ENCODE measurements at places on chromosomes 1 and 21. TPM values are rescaled to one million over a fixed set of nuclear protein-coding genes. Genes with fewer than 3 reads are reported as not detected.

DNA sequence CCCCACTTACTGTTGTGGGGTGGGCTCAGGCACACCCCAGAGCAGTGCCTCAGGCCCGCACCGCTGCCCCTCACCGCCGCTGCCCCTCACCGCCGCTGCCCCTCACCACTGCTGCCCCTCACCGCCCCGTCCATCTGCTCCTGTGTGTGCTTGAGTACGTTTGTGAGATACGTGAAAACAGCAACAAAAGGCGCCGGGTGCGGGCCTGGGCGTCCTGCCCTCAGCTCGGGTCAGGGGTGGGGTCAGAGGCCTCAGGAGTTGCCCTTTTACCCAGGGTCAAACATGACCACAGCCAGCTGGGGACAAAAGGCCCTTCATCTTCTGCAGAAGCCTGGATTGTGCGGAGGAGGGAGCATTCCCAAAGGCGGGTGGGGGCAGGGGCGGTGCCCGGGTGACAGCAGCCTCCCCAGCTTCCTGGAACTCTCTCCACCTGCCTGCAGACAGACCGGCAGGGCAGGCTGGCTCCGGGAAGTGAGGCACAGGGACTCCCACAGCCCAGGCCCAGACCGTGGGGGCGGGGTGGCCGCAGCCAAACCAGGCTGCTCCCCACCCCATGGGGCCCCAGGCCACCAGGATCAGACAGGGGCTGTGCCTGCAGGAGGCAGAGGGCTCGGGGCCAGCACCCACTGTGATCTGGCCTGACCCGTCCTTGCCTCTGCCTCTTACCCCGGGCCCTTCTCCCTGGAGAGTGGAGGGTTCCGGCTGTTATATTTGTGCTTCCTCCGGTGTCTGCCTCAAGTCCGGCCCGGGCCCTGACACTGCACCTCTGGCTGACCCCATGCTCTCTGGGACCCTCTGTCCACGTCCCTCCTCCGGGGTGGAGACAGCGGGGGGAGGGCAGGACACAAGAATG is 2.3 kb upstream of the VWA1 start:
- H3K4me1 ChIP-seq, result peaks cover 80% of the 10 kb centered on the region
- H3K27ac ChIP-seq, result peak overlapping the region; percentile 96
- no peak overlapping the region for H3K4me3 ChIP-seq
- peaks cover 1% of the 10 kb centered on the region for H3K27me3 ChIP-seq
- peak; percentile 93 for DNase-seq

The HMGCS2 gene
- 1,050 TPM for total RNA-seq

The GADD45A gene
- total RNA-seq, result 62.8 TPM

GRCh38 chr21:37219761-37220432 is 47.2 kb downstream of the VPS26C start:
- H3K36me3 ChIP-seq, result peaks cover 16% of the 10 kb centered on the region
- peaks cover 16% of the 10 kb centered on the region for H3K4me1 ChIP-seq
- DNase-seq, result no peak
- H3K27ac ChIP-seq, result peak overlapping the region; percentile 83
- no peaks in the 10 kb centered on the region for H3K27me3 ChIP-seq

The TMPRSS2 gene
- 557 TPM for total RNA-seq

- H3K36me3 ChIP-seq, result no peaks in the 10 kb centered on the region
- H3K27ac ChIP-seq, result no peak overlapping the region
- DNase-seq, result peak; percentile 5
- peaks cover 16% of the 10 kb centered on the region for H3K4me1 ChIP-seq
- H3K4me3 ChIP-seq, result no peak overlapping the region
- no peaks in the 10 kb centered on the region for H3K27me3 ChIP-seq
Observed at GRCh38 chr1:153553096-153553495, 4.0 kb upstream of the S100A3 start.

The PDZK1IP1 gene
- 95.8 TPM for total RNA-seq

The S100A3 gene
- not detected for total RNA-seq

- no peaks in the 10 kb centered on the region for H3K36me3 ChIP-seq
- H3K4me3 ChIP-seq, result no peak overlapping the region
- H3K27me3 ChIP-seq, result no peaks in the 10 kb centered on the region
- no peaks in the 10 kb centered on the region for H3K4me1 ChIP-seq
- no peak for DNase-seq
- no peak overlapping the region for H3K27ac ChIP-seq
Observed at GRCh38 chr1:97573553-97573952, 347.3 kb downstream of the DPYD start.

DNA sequence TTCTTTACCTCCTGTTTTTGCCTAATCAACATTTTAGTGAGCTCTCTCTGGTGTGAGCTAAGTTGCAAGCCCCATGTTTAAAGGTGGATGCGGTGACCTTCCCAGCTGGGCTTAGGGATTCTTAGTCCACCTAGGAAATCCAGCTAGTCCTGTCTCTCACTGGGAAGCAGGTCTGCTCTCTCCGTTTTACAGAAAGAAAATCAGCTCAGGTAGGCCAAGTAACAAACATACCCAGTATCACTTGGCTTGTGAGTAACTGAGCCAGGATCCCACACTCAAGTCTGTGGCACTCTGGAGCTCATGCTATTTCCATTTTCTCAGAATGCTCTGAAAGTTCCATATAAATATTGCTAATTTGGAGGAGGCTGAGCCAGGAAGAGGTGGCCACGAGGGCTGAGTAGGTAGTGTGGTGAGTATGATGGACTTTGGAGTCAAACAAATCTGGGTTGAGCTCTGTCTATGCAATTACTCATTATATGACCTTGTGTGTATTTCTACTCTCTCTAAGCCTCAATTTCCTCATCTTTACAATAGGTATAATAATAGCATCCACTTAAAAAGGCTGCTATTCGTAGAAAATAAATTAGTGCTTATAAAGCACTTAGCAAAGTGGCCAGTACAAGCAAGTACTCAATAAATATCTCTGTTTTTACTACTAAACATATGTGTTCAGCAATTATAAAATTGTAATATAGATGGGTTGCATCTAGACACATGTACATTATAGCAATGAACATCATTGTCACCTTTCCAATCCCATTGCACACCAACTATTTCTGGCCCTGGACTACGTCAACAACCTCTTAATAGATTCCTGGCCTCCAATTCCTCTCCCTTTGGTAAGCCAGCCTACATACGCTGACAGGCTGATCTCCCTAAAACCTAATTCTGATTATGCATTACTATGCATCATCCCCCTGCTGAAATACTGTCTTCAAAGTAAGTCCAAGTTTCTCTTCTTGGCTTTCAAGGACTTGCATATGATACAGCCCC is 32.7 kb upstream of the DHCR24 start:
- H3K27ac ChIP-seq, result no peak overlapping the region
- no peaks in the 10 kb centered on the region for H3K4me1 ChIP-seq
- no peaks in the 10 kb centered on the region for H3K27me3 ChIP-seq
- no peaks in the 10 kb centered on the region for H3K36me3 ChIP-seq

- no peak overlapping the region for H3K27ac ChIP-seq
- no peak overlapping the region for H3K4me3 ChIP-seq
- H3K27me3 ChIP-seq, result peaks cover 12% of the 10 kb centered on the region
- DNase-seq, result no peak
Observed at GRCh38 chr1:33637846-33638440, 165.5 kb downstream of the ZSCAN20 start.

DNA sequence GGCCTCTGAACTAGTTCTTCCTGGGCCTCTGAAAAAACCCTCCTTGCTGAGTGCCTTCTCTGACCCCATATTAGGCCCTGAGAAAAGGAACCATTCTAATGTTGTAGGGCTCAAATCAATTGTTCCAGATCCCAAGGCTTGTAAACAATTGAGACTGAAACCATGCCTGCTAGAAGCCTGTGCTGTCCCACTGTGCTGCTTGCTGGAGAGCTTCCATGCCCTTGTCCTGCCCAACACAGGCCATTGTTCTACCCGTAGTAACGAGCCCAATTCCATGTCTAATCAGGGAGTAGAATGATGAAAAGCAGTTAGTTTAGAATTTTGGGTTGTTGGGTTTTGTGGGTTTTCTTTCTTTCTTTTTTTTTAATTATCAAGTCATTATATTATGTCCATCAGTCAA is 47.4 kb downstream of the ZNF281 start:
- H3K4me3 ChIP-seq, result no peak overlapping the region
- no peaks in the 10 kb centered on the region for H3K27me3 ChIP-seq
- H3K4me1 ChIP-seq, result no peaks in the 10 kb centered on the region
- H3K27ac ChIP-seq, result no peak overlapping the region
- no peak for DNase-seq
- no peaks in the 10 kb centered on the region for H3K36me3 ChIP-seq

DNA sequence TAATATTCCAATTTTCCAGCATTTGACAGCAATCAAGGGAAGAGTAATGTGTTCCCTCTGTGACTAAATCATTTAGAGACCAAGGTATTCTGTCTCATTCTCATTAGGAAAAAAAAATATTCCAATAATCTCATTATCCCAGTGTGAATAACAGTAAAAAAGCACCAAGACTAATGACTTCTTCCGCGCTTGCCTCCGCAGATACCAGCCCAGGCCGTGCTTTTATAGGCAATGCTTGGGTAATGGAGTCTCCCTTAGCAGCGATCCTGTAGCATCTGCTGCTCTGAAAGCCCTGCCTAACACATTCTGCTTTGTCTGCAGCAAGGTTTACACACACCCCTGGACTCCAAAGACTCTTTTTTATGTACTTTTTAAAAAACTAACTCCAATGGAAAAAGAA is 470.0 kb upstream of the CAMK1G start:
- no peaks in the 10 kb centered on the region for H3K27me3 ChIP-seq
- H3K4me1 ChIP-seq, result no peaks in the 10 kb centered on the region
- no peaks in the 10 kb centered on the region for H3K36me3 ChIP-seq
- DNase-seq, result no peak

The XCL1 gene
- not detected for total RNA-seq
